Prostate gland (tissue), 2 donors: ENCODE measurements at places on chromosomes 7 and 10. TPM values are rescaled to one million over a fixed set of nuclear protein-coding genes. Genes with fewer than 3 reads are reported as not detected.

Gene MOGAT3
- not detected for total RNA-seq

Gene FXYD4
- not detected for total RNA-seq

Gene EPDR1
- 38.6 TPM for total RNA-seq

Gene OPTN
- 19.2 TPM for total RNA-seq

Gene RNF148
- total RNA-seq = 2.9 TPM

DNA sequence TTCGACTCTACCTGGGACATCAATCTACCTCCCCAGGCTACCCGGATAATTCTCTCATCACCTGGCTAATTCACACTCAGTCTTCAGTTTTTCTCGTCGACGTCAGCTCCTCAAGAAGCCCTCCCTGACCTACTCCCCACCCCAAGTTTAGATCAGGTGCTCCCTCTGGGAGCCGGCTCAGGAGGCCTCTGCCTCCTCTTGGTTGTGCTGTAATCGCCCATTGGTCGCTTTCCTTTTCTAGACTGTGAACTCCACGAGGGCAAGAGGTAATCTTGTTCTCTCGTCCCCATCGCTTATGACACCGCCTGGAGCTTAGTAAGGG, 461 bp upstream of the WIPF3 start:
- no peak for DNase-seq

GRCh38 chr7:149654588-149654987, 118.8 kb downstream of the ZNF467 start:
- DNase-seq = no peak

DNA sequence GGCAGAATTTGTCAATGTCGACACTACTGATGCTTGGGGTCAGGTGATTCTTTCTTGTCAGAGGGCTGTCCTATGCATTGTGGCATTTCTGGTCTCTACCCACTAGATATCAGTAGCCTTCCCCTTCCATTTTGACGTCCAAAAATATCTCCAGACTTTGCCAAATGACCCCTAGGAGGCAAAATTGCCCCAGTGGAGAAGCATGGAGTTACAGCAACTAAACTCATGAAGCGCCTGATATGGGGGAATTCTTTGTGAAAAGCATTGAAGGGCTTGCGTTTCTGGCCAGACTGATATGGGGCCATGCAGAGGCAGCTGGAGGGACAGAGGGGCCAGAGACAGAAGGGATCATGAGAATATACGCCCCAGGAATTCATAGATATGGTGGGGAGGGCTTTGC, 43.6 kb downstream of the ADRB1 start:
- DNase-seq = no peak

- no peak for DNase-seq
These were observed 18.0 kb downstream of the CDCA7L start for GRCh38 chr7:21927693-21928092.

DNA sequence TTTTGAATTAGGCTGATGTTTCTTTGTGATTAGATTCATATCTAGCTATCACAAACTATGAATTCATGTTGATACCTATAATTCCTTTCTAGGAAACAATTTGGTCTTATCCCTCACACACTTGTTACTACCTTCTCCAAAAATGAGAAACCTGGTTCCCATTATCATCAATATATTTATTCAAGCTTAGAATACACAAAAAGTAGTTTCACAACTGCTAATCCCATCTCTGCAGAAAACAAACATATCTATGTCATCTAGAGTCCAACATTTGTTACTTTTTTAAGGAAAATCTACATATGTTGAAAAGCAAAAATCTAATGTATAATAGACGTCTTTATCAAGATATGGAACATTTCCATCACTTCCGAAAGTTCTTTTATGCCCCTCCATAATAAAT, 110.4 kb downstream of the MICU1 start:
- DNase-seq = no peak

GRCh38 chr10:91680487-91680886, 47.6 kb upstream of the PPP1R3C start:
- no peak for DNase-seq

GRCh38 chr7:131717181-131717580, 160.8 kb upstream of the PODXL start:
- no peak for DNase-seq
